ENCODE measurements at places on chromosomes 4 and X. TPM values are rescaled to one million over a fixed set of nuclear protein-coding genes. Genes with fewer than 3 reads are reported as not detected.
A peak's percentile ranks its signal among the peaks of the same experiment; 100 is the strongest.

The PLAC1 gene
- total RNA-seq = not detected

DNA sequence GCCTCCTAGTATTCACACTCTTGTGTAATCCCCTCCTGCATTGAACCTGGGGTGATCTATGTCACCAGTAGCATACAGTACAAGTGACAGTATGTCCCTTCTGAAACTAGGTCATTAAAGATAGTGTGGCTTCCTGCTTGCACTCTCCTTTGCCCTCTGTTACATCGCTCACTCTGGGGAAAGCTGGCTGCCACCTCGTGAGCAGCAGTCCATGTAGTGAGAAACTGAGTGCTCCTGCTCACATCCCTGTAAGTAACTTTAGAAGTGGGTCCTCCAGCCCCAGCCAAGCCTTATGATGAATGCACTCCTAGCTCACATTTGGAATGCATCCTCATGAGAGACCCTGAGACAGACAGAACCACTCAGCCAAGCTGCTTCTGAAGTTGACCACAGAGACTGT lies 89.8 kb upstream of the TNIP3 start:
- H3K4me1 ChIP-seq = peaks cover 48% of the 10 kb centered on the region
- DNase-seq = no peak
- peak overlapping the region; percentile 19 for H3K27ac ChIP-seq
- no peaks in the 10 kb centered on the region for H3K27me3 ChIP-seq

The VEGFC gene
- total RNA-seq = not detected

The GAB1 gene
- total RNA-seq = 0.65 TPM

The DDX60 gene
- 17.6 TPM for total RNA-seq

- no peak overlapping the region for H3K27ac ChIP-seq
- H3K4me1 ChIP-seq = no peaks in the 10 kb centered on the region
- no peaks in the 10 kb centered on the region for H3K36me3 ChIP-seq
- no peaks in the 10 kb centered on the region for H3K27me3 ChIP-seq
These were observed 6.8 kb upstream of the ODAPH start for GRCh38 chr4:75549019-75549418.
